ENCODE measurements at places on chromosomes 12 and 14.

DNA sequence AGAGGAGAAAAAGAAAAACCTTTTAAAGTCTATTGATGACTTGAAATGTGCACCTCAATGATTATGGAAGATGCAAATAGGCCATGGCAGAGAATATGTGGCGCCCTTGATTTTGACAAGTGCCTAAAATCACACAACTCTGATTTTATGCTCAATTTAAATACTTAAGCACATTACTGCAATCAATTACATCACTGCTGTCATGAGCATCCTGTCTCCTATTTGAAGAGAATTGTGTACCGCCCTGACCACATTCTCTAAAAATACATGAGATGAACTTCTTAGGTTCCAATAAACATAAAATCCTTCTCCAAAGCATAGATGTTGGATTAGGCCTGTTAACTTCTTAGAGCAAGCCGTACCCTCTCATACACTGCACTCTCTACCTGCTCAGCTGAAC, 1.6 kb downstream of the TXNDC16 start:
- DNase-seq = no peak

DNA sequence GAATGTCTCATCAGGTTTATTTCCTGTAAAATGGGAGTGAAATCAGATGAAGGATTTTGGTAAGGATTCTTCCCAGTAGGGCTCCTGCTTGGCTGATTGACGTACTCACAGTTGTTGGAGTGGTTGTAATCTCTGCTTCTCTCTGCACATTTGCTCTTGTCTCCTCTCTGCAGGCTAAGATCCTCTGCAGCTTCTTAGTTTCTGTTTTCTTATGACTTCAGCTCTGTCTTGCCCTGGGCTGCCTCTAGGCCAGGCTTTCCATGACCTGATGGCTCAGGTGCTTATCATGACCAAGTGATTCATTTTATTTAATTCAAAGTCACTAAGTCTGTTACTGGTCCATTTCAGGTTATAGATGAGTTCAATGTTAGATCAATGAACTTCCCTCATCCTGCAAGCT, 394.5 kb upstream of the DDHD1 start:
- DNase-seq = no peak

- DNase-seq = no peak
Measured at GRCh38 chr12:98446682-98447081, 68.7 kb upstream of the TMPO start.

DNA sequence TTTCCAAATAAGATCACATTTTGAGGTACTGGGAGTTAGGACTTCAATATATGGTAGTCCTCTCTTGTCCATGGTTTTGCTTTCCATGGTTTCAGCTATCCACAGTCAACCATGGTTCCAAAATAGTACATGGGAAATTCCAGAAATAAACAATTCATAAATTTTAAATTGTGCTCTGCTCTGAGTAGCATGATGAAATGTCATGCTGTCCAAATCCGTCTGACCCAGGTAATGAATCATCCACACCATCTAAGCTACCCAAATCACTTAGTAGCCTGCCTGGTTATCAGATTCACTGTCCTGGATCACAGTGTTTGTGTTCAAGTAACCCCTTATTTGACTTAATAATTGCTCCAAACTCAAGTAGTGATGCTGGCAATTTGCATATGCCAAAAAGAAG, 197.9 kb downstream of the TMTC3 start:
- DNase-seq = no peak

DNA sequence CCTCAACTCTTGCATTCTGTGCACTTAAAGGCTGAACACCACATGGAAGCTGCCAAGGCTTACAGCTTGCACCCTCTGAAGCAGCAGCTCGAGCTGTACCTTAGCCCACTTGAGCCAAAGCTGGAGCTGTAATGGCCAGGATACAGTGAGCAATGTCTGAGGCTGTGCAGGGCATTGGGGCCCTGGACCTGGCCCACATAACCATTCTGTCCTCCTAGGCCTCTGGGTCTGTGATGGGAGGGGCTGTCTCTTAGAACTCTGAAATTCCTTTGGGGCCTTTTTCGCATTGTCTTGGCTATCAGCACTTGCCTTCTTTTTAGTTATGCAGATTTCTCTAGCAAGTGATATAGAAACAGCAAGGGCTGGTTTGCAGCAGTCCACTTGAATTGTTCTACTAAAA, 303.8 kb upstream of the CLEC14A start:
- no peak for DNase-seq

All from GM12891 (cell line).